Immature natural killer cell (primary cell): ENCODE measurements at places on chromosomes 7 and 10. TPM values are rescaled to one million over a fixed set of nuclear protein-coding genes. Genes with fewer than 3 reads are reported as not detected.

DNA sequence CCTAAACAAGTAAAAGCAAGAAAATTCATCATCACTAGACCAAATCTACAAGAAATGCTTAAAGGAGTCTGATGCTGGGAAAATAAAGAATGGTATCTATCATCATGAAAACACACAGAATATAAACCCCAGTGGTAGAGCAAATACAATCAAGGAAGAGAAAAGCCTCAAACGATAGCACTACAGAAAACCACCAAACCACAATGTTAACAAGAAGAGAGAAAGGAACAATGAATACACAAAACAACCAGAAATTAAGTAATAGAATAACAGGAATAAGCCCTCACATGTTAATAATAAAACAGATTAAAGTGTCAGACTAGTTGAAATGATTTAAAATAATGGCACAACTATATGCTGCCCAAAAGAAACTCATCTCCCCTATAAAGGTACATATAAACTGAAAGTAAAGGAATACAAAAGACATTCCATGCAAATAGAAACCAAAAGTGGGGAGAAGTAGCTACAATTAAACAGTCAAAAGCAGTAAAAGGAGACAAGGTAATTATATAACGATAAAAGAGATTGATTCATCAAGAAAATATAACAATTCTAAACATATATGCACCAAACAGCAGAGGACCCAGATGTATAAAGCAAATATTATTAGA, 77.3 kb downstream of the JMJD1C start:
- peak; percentile 56 for DNase-seq

DNA sequence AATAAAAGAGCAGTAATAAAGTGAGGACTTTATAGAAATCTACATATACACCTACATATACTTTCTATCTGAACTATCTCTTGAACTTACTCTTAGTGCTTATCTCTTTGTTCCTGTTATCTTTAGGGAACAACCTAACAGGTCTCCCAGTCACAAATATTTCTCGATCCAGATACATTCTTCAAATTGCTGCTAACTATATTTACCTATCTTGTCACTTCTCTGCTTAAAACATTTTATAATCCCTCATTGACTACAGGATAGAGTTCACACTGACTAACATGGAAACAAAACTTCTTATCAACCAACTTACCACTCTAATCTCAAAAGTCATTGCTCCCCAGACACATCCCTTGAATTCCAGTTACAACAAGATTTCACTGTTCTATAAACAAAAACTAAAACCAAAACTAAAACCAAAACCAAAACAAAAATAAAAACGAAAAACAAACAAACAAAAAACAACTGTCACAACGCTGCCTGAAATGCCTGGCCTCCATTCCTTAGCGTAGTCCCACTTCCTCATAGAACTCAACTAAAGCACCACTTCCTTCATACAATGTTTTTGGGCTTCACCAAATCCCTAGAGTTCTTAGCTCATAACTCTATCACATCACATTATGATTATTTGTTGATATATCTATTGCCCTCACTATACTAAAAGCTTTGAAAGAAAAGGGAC, 134.7 kb downstream of the SEMA3D start:
- DNase-seq = no peak

Gene MTG1
- polyA plus RNA-seq = 60.3 TPM

- DNase-seq = no peak
Observed at GRCh38 chr7:136528329-136528728, 340.1 kb upstream of the CHRM2 start.

- no peak for DNase-seq
Observed at GRCh38 chr7:130144312-130145171, 60.7 kb downstream of the TMEM209 start.

- DNase-seq = no peak
Observed at GRCh38 chr10:110409926-110410325, 87.8 kb upstream of the DUSP5 start.

Gene BHLHA15
- not detected for polyA plus RNA-seq

DNA sequence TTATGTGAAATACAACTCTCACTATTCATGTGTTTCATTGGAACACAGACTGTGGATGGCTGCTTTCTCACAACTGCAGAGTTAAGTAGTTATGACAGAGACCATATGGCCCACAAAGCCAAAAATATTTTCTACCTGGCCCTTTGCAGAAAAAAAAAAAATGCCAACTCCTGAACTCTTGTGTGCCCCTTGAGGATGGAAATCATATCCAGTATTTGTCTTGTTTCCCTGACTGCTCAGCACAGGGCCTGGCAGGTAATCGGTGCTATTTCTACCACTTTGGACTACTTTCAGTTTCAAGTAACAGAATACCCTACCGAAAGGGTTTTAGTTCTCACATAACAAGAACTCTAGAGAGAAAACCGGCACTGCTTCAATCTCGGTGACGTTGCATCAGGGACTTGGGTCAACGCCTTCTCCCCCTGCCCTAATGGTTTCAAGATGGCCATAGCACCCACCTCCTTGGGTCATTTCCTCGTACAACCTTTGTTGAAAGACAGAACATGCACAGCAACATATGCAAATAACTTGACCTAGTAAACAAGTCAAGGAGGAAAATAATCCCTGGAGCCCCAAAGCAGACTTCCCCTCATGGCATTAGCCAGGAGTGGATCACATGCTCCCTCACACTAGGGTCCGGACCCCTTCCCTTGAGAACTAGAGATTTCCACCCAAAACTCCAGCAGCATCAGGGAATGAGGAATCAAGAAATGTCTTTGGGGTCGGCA, 11.8 kb upstream of the GPNMB start:
- no peak for DNase-seq

- no peak for DNase-seq
Observed at GRCh38 chr10:79494871-79495705, 17.2 kb upstream of the EIF5AL1 start.

Gene NOS3
- 4.9 TPM for polyA plus RNA-seq

GRCh38 chr7:98205162-98205845, 5.9 kb upstream of the BHLHA15 start:
- DNase-seq = no peak

GRCh38 chr7:51253157-51253556, 63.5 kb downstream of the COBL start:
- no peak for DNase-seq
